ENCODE measurements at places on chromosomes 1 and 21.

GRCh38 chr1:38153778-38154470, 107.3 kb upstream of the POU3F1 start:
- no peak for DNase-seq

- no peak for DNase-seq
Observed at GRCh38 chr1:45356186-45356585, 15.9 kb upstream of the MUTYH start.

DNA sequence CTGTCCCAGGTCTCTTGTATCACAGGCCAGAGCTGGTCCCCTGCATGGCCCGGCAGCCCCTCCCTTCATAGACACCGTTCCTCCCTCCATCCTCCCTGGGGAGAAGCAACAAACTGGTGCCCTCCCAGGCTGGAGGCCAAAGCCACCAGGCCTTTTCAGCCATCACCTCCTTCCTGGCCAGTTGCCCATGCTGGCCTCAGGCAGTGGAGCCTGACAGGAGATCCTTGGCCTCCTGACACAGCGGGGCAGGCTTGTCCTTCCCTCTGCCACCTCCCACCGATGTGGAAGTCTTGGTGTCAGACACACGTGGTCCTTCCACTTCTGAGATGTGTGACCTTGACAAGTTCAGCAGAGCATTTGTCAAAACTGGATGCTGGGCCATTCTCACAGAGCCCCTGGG, 206.0 kb downstream of the HIVEP3 start:
- no peak for DNase-seq

DNA sequence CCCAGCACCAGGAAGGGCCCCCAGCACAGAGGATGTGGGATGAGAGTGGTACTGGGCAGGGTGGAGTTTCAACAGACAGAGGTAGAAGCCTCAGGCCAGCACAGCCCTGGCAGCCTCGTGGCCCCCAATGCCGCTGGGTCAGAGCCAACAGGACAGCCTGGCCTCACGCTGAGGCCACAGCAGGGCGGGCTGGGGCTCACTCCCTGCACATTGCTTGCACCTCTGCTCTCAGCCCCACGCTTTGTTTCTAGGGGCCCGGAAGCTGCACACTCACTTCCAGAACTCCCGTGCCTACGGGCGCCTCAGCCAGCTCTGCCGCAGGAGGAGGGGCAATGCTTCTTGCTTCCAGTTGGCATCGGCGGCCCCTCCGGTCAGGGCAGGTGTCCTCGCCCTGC, 72.9 kb downstream of the SIK1 start:
- DNase-seq = no peak

GRCh38 chr1:236552096-236552495, 28.3 kb downstream of the LGALS8 start:
- DNase-seq = no peak

DNA sequence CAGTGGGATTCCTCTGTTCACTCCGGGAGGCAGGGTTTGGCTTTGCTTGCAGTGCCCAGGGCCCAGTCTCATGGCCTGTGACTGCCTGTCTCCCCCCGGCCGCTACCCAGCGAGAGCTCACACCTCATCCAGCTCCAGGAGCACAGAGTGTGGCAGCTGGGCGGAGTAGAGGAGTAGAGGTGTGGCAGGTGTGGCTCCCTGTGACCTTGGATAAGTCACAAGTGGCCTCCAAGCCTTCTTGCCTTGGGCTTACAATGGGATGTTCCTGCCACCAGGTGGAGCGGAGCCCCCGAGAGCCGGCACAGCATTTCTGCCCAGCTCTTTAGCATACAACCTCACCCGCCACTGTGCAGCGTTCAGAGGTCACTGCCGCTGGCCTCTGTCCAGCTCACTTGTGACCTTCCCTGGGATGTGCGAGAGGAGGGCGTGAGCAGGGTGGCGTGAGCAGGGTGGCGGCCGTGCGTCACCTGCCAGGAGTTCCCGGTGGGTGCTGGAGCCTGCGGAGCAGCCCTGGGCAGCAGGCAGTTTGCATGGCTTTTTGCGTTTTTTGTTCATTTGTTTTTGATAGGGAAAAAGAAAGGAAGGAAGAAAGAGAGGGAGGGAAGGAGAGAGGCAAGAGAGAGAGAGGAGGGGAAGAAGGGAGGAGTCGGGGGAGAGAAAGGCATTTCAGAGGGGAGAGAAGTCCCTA, 42.4 kb downstream of the CRYAA start:
- no peak for DNase-seq

GRCh38 chr1:57483954-57484353, 60.1 kb upstream of the DAB1 start:
- no peak for DNase-seq

DNA sequence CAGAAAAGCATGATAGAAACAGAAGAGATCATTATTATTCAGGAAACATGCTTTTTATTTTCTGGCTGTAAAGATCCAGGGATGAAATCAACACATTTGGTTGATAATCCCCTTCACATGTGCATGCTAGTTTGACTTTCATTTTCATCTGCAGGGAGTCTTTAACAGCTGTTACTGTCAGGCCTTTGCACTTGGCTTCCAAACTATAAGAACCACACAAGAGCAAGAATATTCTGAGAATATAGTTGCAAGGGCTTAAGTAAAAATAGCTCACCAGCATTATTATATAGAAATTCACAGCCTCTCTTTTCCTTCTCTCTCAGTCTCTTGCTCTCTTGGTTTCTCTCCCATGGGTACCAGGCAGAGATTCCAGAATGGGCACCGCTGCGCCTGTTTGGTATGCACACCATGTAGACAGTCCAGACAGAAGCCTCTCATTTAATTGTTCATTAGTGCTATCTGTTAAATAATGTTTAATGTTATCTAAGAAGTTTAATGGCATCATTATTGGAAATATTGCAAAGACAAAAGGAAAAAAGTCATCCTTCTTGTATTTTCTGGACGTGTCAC, 622.3 kb upstream of the PLXNA2 start:
- no peak for DNase-seq

GRCh38 chr1:32992489-32993323, 28.1 kb upstream of the RNF19B start:
- DNase-seq = no peak

DNA sequence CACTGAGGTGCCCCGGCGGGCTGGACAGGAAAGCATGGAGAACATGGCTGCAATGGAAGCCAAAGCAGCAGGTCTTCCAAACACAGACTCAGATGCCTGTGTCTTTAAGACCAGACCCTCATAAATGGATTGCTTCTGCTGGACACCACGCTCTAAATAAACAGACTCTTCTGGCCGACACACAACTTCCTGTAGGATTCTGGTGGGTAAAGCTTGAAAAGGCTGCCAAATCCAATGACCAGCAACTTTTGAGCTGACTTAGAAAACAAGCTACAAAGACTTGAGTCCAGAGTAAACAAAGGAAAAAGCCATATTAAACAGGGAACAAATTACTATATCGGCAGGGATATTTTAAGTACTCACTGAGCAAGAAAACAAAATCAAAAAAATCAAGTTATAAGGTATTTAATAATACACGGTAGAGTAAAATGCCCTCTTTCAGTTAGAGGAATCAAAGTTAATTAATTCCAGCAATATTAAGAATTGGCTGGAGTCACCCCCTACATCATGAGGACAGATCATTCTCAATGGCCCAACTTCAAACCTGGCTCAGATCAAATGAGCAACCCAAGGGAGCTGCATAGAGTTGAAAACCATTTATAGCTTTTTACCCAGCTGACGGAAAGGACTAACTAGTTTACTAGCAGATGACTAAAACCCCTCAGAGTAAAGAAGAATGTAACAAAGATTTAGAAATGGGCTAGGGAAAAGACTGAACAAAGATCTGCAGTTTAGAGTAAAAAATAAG, 102.4 kb downstream of the TGFBR3 start:
- DNase-seq = no peak

DNA sequence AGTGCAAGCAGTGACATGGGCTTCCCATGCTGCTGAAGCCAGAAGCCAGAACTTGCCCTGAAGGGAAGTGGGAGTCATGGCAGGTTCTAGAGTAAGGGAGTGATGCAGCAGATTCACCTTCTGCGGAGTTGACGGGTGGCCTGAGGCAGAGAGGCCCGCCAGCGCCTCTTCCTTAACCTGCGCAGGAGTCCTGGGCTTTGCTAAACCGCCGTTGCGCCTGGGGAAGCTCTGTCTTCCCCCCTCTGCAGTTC, 67.3 kb downstream of the OBSCN start:
- no peak for DNase-seq

GRCh38 chr1:211345719-211346118, 19.1 kb downstream of the TRAF5 start:
- no peak for DNase-seq

- no peak for DNase-seq
Observed at GRCh38 chr1:6447016-6447817, 18.8 kb downstream of the TNFRSF25 start.

- DNase-seq = no peak
Observed at GRCh38 chr1:110631836-110632620, 25.9 kb upstream of the KCNA2 start.

DNA sequence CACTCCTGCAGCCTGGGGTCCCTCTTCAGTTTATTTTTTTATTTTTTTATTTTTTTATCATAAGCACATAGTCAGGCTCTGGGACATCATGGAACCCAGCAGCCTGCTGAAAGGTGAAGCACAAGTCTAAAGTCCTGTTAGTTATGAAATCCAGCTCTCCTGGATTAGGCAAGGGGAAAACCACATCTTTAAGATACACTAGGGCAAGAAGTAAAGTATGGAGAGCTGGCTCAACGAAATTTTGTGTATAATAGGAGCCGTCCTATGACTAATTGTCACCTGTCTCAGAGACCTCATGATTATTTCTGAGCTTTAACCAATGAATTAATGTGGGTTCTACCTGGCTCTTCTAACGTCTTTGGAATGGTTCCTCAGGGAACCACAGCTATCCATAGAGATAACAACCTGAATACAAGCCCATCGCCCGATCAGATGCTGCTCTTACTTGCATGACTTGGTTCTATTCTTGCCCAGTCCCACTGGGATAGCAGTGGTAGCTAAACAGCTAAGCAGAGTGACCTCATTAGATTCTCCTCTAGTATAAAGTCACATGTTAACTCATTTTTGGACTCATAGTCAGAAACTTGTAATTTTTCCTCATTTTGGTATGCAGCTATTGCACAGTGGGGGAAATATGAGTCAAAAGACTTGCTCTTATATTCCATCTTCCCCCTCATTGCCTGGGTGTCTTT, 122.7 kb downstream of the LMO4 start:
- no peak for DNase-seq

DNA sequence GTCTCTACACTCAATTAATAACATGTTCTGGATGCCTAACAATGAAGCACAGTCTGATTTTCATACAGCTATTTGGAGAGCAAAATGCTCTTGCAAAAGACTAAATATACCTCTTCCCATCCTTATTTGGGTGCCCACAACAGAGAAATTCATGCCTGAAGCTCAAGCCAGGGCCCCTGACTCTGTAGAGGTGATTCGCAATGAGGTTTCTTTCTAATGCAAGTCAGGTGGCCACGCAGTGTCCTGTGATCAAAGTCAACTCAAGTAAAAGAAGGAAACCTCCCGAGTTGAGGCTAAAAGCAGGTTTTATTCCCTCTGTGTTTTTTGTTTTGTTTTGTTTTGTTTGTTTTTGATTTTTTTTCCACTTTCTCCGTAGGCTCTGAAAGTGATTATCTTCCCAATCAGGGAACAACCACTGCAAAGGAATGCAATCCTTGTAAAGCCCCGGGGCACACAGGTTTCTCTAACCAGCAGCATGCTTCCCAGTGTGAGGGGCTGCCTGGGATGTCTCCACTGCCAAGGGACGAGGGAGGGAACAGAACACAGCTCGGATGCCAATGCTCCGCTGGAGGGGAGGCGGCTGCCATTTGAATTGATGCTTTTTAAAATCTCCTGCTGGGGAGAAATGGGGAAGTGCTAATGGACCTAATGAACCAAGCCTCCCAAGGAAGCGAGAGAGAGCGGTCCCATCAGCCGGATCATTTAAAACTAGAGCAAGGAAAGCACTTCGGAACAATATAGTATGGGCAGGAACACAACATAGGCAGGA, 73.8 kb upstream of the SSX2IP start:
- no peak for DNase-seq

GRCh38 chr1:167611983-167612382, 18.0 kb upstream of the RCSD1 start:
- DNase-seq = no peak

GRCh38 chr1:27004471-27005165, 8.0 kb downstream of the TENT5B start:
- no peak for DNase-seq

GRCh38 chr1:167332503-167332902, 111.8 kb downstream of the POU2F1 start:
- no peak for DNase-seq

DNA sequence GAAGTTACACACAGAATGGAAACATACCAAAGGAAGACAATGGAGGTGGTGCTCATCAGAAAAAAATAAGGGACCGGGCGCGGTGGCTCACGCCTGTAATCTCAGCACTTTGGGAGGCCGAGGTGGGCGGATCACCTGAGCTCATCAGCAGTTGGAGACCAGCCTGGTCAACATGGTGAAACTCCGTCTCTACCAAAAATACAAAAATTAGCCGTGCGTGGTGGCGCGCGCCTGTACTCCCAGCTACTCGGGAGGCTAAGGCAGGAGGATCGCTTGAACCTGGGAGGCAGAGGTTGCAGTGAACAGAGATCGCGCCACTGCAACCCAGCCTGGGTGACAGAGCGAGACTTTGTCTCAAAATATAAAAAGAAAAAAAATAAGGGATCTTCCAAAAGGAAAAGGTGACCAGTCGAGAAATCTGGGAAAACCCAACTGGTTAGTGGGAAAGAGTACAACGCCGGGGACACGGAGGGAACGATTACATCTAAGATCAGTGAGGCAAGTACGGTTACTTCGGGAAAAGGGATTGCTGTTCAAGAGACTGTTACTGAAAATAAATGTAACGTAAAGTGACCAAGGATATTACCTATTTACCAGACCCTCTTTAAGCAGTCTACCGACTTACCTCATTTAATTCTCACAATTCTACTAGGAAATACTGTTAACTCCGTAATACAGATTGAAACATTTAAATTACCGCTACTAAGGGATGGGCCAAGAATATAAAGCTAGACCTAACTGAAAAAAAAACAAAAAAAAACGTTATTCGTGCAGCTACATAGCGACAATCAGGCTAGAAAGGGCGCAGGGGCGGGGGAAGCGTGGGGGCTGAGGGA, 822 bp downstream of the CCT3 start:
- DNase-seq = no peak

DNA sequence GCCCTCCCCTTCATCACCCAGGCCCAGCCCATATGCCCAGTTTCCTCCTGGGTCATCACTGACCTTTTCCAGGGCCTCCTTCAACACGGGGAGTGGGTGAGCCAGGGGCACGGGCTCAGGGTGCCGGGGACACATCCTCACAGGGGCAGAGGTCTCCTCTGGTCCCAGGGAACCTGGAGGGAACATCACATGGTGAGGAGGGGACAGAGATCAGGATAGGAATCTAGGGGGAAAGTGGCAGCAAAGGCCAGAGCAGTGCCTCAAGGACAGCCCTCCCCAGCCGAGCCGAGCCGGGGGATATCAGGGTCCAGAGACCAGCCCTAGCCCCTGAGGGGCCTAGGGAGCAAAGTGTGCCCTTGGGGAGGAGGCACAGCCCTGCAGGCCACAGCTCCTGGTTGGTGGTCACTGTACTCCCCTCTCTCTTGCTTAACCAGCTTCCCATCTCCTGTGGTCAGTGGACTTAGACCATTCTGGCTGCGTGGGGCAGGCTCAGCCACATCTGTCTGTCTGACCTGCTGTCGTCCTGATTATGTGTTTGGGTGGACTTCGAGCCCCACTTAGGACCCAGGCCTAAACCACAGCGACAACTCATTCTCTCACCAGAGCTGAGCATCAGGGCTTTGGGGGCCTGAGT, 9.5 kb downstream of the LACTBL1 start:
- DNase-seq = no peak

Data from hypothalamus (tissue), 51 donors.